ENCODE measurements at places on chromosomes 2 and 18.

DNA sequence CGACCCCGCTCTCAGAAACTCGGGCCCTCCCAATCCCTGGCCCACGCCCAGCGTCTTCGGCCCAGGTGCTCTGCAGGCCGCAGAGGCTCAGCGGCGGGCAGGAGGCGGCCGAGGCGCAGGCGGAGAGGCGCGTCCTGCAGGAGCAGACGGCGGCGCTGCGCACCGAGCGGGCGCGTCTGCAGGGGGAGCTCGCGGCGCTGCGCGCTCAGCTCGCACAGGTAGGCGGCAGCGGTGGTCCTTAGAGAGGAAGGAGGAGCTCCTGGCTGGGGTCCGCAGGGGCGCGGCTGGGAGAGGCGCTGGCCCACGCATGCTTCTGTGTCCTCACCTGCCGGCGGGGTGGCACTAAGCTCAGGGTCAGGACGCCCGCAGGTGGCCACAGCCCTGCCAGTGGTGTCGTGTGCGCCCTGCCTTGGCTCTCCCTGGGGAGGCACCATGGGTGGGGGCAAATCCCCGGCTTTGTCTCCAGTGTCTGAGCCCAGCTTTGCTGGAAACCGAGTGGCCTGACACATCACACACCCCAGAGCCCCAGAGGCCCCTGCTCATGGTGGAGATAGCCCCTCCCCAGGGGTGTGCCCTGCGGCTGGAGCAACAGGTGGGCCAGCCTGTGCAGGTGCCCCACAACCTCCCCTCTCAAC is 14.9 kb upstream of the SNED1 start:
- peaks cover 2% of the 10 kb centered on the region for H3K27me3 ChIP-seq
- H3K36me3 ChIP-seq = no peaks in the 10 kb centered on the region
- H3K4me1 ChIP-seq = peaks cover 21% of the 10 kb centered on the region
- DNase-seq = no peak
- H3K27ac ChIP-seq = no peak overlapping the region

- H3K36me3 ChIP-seq = no peaks in the 10 kb centered on the region
- H3K4me1 ChIP-seq = peaks cover 28% of the 10 kb centered on the region
- no peak overlapping the region for H3K4me3 ChIP-seq
- H3K27me3 ChIP-seq = no peaks in the 10 kb centered on the region
- H3K27ac ChIP-seq = no peak overlapping the region
Observed at GRCh38 chr2:119734047-119734446, 25.7 kb upstream of the PTPN4 start.

GRCh38 chr2:26649322-26649721 is 8.2 kb upstream of the CIB4 start:
- H3K27ac ChIP-seq = no peak overlapping the region
- DNase-seq = no peak
- peaks cover 15% of the 10 kb centered on the region for H3K4me1 ChIP-seq
- H3K4me3 ChIP-seq = no peak overlapping the region
- peaks cover under 1% of the 10 kb centered on the region for H3K27me3 ChIP-seq

DNA sequence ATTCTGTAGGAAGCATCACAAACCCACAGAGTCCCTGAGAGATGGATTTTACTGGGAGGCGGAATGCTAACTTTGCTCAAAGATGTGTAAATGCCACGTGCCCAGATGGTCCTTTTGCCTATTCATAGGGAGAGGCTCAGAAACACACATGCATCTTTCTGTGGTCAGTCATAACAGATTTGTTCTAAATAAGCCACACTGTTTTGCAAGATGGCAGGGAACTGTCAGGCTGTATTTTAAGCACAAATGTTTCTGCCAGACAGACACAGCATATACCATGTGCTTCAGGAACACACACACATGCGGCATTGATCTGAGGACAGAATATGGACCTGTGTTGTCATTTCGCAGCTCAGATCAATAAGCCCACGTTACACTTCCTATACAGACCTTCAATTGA is 312.0 kb downstream of the GPD2 start:
- DNase-seq = no peak
- no peaks in the 10 kb centered on the region for H3K4me1 ChIP-seq
- no peak overlapping the region for H3K27ac ChIP-seq
- H3K36me3 ChIP-seq = no peaks in the 10 kb centered on the region

- no peaks in the 10 kb centered on the region for H3K27me3 ChIP-seq
- no peak overlapping the region for H3K27ac ChIP-seq
- no peaks in the 10 kb centered on the region for H3K36me3 ChIP-seq
- no peak overlapping the region for H3K4me3 ChIP-seq
- no peak for DNase-seq
- peaks cover 21% of the 10 kb centered on the region for H3K4me1 ChIP-seq
Observed at GRCh38 chr2:71609029-71609428, 155.7 kb downstream of the DYSF start.

DNA sequence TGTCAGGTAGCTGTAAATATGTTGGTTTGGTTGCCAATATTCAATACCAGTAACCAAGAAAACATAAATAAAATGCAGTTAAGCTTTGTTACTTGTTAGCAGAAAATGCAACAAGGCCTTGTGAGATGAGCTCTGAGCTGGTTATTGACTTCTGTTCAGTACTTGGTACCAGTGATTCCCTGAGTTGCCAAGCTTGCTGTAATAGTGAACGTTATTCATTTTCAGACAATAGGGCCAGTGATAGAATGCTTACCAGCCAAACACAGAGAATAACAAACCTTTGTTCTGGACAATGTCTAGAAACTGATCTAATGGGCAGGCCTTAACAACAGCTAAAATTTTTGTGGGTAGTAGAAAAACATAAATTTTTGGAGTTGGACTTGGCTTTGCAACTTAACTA is 29.5 kb downstream of the RASGRP3 start:
- H3K4me1 ChIP-seq = no peaks in the 10 kb centered on the region
- peak overlapping the region; percentile 57 for H3K27ac ChIP-seq
- H3K36me3 ChIP-seq = no peaks in the 10 kb centered on the region

- no peaks in the 10 kb centered on the region for H3K27me3 ChIP-seq
- no peaks in the 10 kb centered on the region for H3K36me3 ChIP-seq
- H3K4me1 ChIP-seq = peaks cover 2% of the 10 kb centered on the region
- no peak overlapping the region for H3K4me3 ChIP-seq
Observed at GRCh38 chr2:172929644-172930043, 146.0 kb upstream of the MAP3K20 start.

DNA sequence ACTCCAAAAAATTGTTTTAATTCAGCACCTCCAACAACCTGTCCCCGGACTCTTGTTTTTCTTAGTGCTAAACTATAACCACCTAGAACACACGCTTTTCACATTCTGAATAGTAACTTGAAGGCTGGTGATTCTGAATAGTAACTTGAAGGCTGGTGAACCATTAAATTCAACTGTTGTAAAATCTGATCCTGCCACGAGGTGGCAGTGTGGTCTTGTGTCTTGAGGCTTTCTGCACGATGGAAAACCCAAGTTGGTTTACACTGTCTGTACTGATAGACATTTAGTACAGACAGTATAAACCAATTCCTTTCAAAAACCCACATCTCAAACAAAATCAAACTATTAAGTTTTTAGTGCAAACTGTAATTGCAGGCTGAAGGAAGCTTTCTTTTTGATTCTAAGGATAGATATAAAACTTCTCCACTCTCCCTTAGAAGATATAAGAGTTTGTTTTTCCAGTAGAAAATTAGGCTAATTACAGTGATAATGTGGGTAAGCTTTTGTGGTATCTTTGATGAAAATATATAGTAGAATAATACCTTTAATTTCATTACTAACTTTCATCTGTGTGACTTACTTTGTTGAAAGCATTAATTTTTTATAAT is 57.6 kb downstream of the VAPA start:
- no peaks in the 10 kb centered on the region for H3K27me3 ChIP-seq
- H3K4me1 ChIP-seq = no peaks in the 10 kb centered on the region
- no peak overlapping the region for H3K27ac ChIP-seq
- peak; percentile 81 for DNase-seq

GRCh38 chr2:64203858-64204632 is 59.8 kb upstream of the PELI1 start:
- peaks cover 9% of the 10 kb centered on the region for H3K4me1 ChIP-seq
- H3K27ac ChIP-seq = peak overlapping the region; percentile 87
- no peak for DNase-seq
- no peak overlapping the region for H3K4me3 ChIP-seq
- H3K36me3 ChIP-seq = no peaks in the 10 kb centered on the region

DNA sequence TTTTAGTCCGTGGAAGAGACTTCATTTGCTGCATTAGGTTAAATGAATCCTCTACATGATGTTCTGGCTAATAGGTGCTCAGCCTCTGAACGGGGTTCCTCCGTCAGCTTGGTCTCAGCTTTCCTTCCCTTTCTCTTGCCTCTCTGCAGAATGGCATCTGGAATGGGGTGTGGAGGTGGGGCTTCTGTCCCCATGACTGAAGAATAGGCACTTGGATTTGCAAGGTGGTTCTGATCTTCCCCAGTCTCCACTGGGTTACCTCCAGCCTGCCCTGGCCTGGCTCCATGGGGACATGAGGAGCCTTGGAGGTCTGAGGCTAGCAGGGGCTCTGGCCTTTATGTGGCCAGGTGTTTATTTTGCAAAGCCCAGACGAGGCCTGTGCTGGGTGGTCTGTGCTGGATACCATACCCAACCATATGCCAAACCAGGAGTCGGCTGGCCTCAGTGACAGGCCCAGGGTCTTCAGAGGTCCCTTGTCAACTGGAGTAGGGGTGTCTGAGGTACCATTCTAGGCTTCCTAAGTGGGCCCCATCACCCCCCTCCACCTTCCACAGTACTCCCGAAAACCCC is 28.2 kb upstream of the LAPTM4A start:
- H3K4me1 ChIP-seq = peaks cover 9% of the 10 kb centered on the region
- peaks cover 2% of the 10 kb centered on the region for H3K27me3 ChIP-seq
- no peak for DNase-seq

- H3K36me3 ChIP-seq = no peaks in the 10 kb centered on the region
- no peak overlapping the region for H3K4me3 ChIP-seq
- H3K27me3 ChIP-seq = no peaks in the 10 kb centered on the region
- no peak for DNase-seq
- H3K27ac ChIP-seq = no peak overlapping the region
- H3K4me1 ChIP-seq = peaks cover 41% of the 10 kb centered on the region
Observed at GRCh38 chr18:48544661-48545415, 6.0 kb downstream of the CTIF start.

DNA sequence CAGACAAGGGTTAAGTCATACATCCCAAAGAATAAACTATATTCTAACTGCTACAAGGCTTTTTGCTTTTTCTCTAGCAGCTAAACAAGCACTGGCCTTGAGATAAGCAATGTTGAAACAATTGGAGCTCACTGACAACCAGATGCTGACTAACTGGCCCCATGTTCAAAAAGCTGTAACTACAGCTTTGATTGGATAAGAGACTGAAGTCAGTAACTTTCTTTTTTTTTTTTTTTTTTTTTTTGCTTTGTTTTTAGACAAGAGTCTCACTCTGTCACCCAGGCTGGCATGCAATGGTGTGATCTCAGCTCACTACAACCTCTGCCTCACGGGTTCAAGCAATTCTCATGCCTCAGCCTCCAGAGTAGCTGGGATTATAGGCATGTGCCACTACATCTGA is 45.4 kb upstream of the TMEM163 start:
- no peak for DNase-seq
- no peaks in the 10 kb centered on the region for H3K27me3 ChIP-seq
- no peak overlapping the region for H3K4me3 ChIP-seq
- no peak overlapping the region for H3K27ac ChIP-seq
- H3K36me3 ChIP-seq = no peaks in the 10 kb centered on the region

DNA sequence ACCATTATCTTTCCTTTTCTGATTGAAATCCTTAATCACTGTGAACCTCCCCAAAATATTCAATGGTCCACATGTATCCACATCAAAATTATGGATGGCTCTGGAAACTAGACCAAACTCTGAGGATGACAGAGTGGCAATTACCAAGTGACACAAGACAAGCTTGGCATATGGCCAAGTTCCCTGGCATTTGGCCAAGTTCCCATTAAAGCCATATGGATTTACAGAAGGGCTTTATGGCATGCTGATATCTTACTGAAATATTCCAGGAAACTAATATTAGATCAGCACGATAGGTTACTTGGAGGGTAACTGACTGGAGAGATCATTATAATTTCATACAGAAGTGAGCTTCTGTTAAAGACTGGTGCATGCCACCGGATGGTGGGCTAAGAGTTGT is 21.9 kb upstream of the CERS6 start:
- H3K27me3 ChIP-seq = no peaks in the 10 kb centered on the region
- H3K36me3 ChIP-seq = no peaks in the 10 kb centered on the region
- no peak overlapping the region for H3K4me3 ChIP-seq
- H3K27ac ChIP-seq = no peak overlapping the region

DNA sequence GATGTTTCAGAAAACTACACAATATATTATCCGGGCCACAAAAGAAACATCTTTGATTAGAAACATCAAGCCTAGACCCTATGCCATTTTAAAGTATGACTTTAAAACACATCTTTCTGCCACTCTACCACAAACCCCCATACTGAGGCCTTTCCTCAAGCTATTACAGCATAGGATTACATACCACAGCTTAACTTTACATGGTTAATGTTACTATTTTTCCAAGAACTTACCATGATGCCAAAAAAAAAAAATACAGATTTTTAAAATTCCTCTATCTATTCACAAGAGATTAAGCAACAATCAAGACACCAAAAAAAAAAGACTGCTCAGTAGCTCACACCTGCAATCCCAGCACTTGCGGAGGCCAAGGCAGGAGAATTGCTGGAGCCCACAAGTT is 9.0 kb downstream of the NCKAP1 start:
- H3K36me3 ChIP-seq = no peaks in the 10 kb centered on the region
- no peak for DNase-seq
- H3K27ac ChIP-seq = no peak overlapping the region
- H3K4me3 ChIP-seq = no peak overlapping the region

DNA sequence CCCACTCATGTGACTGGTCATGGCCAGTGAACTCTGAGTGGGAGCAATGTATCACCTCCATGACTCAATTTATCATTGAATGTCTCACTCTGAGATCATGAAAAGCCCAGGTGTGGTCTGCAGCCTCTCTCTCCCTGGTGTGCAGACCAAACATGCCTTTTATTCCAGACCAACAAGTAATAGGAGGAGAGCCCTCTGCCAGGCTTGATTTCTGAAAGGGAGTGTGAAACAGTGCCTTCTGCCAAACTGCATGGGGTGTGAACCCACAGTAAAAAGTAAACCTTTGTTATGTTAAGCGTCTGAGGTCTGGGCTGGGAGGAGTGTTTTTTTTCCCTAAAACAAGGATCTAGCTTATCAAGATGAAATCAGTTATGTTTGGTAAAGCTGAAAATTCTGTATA is 601.2 kb downstream of the ADCYAP1 start:
- no peaks in the 10 kb centered on the region for H3K36me3 ChIP-seq
- no peaks in the 10 kb centered on the region for H3K27me3 ChIP-seq
- H3K4me1 ChIP-seq = no peaks in the 10 kb centered on the region
- H3K4me3 ChIP-seq = no peak overlapping the region

GRCh38 chr2:45014016-45014702 is 4.9 kb upstream of the SIX2 start:
- H3K27me3 ChIP-seq = peaks cover 80% of the 10 kb centered on the region
- H3K36me3 ChIP-seq = no peaks in the 10 kb centered on the region
- peaks cover 38% of the 10 kb centered on the region for H3K4me1 ChIP-seq
- H3K27ac ChIP-seq = no peak overlapping the region
- DNase-seq = no peak
- peak overlapping the region; percentile 26 for H3K4me3 ChIP-seq

All from spinal cord (tissue), 10 donors.